Common myeloid progenitor, CD34-positive (primary cell): ENCODE measurements at places on chromosomes 7 and 10.

- DNase-seq, result no peak
These were observed 20.1 kb downstream of the UPP1 start for GRCh38 chr7:48108959-48109847.

DNA sequence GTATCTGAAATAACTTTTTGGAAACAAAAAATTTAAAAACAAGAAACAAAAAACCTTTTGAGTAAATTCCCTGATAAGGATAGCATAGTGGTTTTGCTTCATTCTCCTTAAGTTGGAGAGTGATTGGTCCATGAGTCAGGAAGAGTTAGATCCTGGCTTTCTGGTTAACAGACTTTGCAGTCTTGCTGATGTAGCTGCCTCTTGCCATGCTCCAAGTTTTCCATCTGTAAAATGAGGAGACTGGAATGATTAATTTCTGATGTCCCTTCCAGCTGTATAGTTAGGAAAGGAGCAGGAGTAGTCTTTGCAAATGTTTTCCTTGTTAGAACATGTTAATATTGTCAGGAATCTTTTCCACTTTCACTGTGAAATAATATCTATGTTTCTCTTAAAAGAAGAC, 266.6 kb downstream of the DNAJB9 start:
- DNase-seq, result no peak

- DNase-seq, result peak; percentile 59
These were observed 4.9 kb downstream of the TRIM8 start for GRCh38 chr10:102648889-102649796.

DNA sequence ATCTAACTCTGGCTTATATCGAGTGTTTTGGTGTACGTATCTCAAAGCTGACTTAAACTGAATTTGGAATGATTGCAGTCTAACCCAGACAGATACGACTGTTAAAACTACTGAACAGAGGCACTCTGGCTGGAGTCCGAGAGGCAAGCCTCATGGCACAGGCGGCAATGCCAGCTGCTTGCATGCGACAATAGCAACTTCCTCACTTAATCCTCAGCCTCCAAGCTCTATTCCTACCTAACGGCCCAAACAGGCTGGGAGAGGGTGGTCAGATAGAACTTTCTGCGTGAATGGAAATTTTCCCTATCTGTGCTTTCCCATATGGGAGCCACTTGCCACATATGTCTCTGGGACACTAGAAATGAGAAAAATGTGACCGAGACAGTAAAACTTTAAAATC, 292.0 kb upstream of the KLF6 start:
- DNase-seq, result no peak

DNA sequence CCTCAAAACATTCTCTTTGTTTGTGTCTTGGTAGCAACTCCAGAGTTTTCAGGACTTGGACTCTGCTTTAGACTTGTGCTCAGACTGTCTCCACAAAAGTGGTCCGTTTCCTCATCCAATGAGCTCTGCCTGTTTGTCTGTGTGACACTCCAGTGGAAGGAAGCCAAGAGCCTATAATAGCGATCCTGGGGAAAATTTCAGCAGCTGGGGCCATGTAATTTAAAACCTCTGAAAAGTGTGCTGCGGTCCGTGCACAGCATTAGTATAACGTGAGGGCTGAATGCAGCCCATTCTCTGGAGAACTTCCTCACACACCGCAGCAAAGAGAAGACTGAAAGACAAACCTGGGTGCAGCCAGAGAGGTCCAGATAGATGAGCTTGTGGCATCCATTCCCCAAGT, at the start of gene LRRC17:
Gene LRRC17, plus strand, starts transcription at position 259 of the 400 bp plus-strand sequence. CDS start 20,914 bp downstream, outside the sequence.
- peak; percentile 17 for DNase-seq

GRCh38 chr7:112790586-112791003, 402 bp upstream of the TMEM168 start:
- DNase-seq, result peak; percentile 38

- DNase-seq, result no peak
These were observed 30.1 kb upstream of the PRTFDC1 start for GRCh38 chr10:24982319-24983112.

GRCh38 chr10:123884351-123884906, 7.2 kb downstream of the CPXM2 start:
- DNase-seq, result no peak

DNA sequence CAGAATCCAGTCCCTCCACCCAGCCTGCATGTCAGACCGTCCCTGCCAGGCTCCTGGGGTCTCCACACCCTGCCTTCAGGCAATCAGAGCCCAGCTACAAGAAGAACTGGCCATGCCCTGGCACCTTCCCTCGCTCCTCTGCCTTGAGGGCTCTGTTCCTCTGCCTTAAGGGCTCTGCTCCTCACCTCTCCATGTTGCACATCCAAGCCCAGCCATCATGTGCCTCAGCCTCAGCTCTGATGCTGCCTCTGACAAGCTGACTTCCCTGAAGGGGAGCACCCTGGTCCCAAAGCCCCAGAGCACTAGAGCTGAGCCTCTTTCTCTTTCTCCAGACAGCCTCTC, 50.3 kb upstream of the ANTXRL start:
- no peak for DNase-seq

- no peak for DNase-seq
These were observed 591.9 kb upstream of the MGMT start for GRCh38 chr10:128875030-128875744.

- no peak for DNase-seq
These were observed 115.9 kb downstream of the GPR85 start for GRCh38 chr7:112970771-112971170.

DNA sequence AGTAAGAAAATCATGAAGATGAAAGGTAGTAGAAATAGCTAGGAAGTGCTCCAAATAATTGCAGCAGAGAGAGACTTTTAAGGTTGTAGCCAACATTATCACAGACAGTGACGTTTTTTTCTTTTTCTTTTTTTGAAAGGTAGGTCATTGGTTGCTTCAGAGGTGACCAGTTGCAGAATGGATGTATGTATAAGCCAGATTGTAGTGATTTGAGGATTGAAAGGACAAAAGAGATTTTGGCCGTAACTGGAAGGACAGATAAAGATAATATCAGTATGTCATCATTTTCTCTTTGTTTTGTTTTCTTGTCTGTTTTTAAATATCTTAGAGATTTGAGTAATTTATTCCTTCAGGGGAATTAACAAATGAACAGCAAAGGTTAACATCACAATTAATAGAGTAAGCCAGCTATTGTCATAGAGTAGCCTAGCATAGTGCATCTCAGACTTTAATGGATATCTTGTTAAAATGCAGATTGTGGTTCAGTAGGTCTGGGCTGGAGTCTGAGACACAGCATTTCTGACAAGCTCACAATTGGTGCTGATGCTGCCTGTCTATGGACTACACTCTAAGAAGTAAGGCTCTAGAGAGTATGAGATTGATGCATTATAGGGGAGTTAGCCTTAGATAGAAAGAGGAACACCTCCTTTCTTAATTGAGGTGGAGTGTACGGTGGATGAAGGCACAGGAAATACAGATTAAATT, 28.3 kb downstream of the CDK13 start:
- no peak for DNase-seq
